ENCODE measurements at places on chromosomes 12 and 14.

DNA sequence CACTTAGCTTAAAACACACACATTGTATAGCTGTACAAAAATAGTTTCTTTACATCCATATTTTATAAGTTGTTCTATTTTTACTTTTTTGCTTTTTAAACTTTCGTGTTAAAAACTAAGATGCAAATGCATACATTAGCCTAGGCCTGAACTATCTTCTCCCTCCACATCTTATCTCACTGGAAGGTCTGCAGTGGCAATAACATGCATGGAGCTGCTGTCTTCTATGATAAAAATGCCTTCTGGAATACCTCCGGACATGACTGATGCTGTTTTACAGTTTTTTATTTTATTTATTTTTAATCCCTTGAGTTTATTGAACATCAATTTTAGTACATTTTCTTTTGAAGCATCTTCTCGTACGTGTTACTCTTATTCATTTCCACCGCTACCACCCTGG lies 112.3 kb upstream of the TSPAN8 start:
- no peak for DNase-seq

GRCh38 chr14:23941230-23941629 lies 12.3 kb upstream of the DHRS4 start:
- DNase-seq: no peak

GRCh38 chr14:67221248-67221981 lies 19.8 kb upstream of the PALS1 start:
- no peak for DNase-seq

GRCh38 chr14:30002859-30003258 lies 75.2 kb upstream of the PRKD1 start:
- no peak for DNase-seq

GRCh38 chr12:3333583-3333982 lies 157.4 kb upstream of the PRMT8 start:
- peak; percentile 27 for DNase-seq

DNA sequence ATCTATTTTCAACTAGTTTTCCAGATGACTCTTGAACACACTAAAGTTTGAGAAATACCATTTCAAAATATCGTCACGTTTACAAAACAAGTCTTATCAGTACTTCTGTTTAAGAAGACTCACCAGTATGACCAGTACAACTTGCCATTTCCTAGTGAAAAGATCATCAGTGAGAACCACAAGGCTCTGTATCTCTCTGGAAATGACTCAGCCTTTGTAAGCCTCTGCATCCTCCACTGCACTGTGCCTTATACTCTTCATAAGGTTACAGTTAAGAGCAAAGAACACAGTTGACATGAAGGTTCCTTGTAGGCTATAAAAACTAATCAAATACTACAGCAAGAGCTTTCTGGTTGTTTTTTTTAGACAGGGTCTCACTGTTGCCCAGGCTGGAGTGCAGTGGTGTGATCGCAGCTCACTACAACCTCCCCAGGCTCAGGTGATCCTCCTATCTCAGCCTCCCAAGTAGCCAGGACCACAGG lies 5.7 kb upstream of the VTI1B start:
- DNase-seq: no peak

DNA sequence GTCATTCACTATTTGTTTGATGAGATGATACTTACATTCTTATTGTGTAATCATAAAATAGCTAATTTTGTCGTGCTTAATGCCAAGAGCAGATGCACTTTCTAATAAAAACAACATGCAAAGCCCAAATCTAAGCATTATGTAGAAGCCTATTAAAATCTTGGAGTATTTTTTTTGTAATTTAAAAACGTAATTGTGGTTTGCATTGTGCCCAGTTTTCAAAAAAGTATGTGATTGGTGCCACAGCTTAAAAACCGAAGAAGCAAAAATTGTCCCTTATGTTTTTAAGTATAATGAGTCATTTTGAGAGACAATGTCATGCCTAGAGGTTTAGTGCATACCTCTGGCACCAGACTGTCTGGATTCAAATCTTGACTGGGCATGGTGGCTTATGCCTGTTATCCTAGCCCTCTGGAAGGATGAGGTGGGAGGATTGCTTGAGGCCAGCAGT lies 464.8 kb upstream of the RGS6 start:
- no peak for DNase-seq

DNA sequence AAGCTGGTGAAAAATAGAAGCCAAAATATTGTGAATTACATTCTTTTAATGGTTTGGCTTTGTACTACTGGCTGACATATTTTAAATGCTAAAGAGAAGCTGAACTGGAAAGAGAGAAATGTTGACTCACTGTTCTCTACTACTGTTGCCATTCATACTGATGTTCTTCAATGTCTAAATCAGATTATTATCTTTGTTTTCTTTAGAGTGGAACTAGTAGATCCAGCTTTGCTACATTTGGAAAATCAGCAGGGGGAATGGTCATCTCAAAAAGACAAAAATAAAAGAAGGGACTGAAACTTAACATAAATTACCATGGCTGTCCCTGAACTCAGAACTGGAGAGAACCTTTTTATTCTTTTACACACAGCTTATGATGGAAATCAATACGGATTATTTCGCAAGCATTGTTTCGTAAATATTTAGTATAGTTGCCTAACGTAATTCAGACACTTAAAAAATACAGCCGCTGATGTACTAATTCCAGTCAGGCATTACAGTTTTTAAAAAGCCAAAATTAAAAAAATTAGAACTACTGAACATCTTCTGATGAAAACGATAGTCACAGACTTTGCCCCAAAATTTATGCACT lies 76.3 kb upstream of the OTX2 start:
- no peak for DNase-seq

GRCh38 chr12:3606128-3606527 lies 115.1 kb downstream of the PRMT8 start:
- DNase-seq: no peak

GRCh38 chr14:99155173-99156089 lies 116.6 kb downstream of the BCL11B start:
- DNase-seq: no peak

- no peak for DNase-seq
Measured at GRCh38 chr12:124248941-124249825, 45.7 kb upstream of the RFLNA start.

DNA sequence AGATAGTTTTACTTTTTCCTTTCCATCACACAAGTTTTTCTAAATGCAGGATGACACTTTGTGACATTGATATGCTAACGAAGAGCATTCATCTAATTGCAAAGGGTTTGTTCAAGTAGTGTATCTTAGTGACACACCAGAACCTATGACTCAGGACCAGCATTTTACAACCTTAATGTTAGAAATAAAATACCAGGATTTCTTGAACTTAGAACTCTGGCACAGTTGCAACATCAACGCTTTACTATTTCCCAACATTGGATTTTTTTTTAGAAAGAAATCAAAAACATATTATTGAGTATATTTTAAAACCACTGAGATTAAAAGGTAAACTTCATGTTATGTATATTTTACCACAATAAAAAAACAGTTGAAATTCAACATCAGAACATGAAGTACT lies 17.9 kb upstream of the PLEKHG6 start:
- no peak for DNase-seq

- DNase-seq: no peak
Measured at GRCh38 chr12:68432622-68433021, 100.5 kb upstream of the MDM1 start.

- no peak for DNase-seq
Measured at GRCh38 chr12:29270446-29270845, 110.5 kb downstream of the ERGIC2 start.

All from SHP77 (cell line).